ENCODE measurements at places on chromosomes 12 and 14.
A peak's percentile ranks its signal among the peaks of the same experiment; 100 is the strongest.

DNA sequence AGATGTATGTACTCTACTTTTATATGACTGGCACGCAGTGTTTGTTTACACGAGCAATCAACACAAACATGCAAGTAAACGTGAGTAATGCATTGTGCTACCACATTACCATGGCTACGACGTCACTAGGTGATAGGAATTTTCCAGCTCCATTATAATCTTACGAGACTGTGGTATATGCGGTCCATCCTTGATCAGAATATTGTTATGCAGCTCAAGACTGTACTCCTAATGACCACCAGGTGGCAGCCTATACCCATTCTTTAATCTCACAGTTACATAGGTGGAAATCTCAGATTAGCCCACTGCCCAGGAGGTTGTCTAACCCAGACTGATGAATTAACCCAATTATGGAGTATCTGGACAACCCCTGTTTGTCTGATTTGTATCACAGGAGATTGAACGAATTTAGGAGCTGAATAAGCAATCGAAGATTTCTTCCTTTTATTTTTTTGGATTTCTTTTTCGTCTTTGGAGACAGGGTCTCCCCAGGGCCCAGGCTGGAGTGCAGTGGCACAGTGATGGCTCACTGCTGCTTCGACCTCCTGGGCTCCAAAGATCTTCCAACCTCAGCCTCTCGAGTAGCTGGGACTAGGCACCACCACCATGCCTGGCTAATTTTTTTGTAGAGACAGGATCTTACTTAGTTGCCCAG lies 8.7 kb upstream of the TESPA1 start:
- DNase-seq, result peak; percentile 65

- peak; percentile 2 for DNase-seq
Measured at GRCh38 chr12:111447571-111448265, 42.0 kb downstream of the SH2B3 start.

GRCh38 chr14:39406560-39406959 lies 25.7 kb downstream of the FBXO33 start:
- DNase-seq, result no peak

DNA sequence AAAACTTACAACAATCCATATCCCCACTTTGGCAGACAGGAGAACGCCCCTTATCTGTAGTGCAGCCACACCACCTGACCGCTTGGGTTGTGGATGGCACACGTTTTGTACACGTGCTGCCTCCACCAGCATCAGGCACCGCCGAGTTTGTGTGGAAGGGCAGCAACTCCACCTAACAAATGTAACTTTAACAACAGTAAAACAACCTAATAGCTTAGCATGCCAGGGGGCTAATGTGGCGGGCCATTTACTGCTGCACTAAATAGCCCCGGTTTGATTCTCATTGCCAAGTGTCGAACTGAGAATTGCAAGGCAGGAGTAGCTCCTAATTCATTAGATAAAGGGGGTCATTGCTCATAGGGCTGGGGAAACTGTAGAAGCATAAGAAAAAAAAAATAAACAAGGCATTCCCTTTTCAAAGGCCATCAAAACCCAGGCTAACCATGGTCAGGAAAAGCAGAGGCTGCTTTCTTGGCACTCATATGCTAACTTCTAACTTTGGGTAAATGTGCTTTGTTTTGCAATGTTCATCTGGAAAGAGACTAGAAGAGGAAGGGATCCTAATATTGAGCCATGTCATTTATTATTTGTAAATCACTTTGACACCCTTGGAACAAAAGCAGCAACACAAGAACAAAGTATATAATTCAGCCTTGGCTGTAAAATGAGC lies 279.7 kb upstream of the SOX5 start:
- no peak for DNase-seq

DNA sequence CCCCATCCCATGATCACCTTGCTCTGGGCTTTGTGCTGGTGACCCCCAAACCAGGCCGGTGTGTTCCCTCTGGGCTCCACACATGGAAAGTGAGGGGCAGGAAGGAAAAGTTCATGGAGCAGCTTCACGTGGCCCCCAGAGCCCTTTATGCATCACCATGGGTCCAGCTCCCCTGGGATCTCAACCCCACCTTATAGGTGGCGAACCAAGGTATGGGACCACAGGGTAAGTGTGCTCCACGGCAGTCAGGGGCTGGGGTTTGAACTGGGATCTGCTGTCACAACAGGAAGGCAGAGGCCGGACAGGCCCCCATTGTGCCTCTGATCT lies 7.4 kb upstream of the BEGAIN start:
- no peak for DNase-seq

DNA sequence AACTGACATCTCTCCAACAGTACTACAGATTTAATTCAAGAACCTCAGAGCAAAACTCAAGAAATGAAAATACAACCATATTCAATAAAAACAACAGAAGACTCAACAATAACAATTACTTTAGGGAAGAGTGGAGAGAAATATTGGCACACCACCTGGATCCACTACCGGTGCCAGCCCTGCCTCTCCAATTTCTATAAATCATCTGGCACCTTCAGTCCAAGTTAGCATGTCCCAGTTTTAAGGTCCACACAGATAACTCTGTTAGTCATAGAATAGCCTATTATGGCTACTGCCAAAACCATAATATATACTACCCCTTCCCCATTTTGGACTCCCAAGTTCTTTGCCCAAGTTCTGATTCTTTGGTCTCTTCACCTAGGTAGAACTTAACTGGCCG lies 69.9 kb upstream of the PSMA6 start:
- DNase-seq, result no peak

GRCh38 chr12:96034621-96035282 lies 635 bp downstream of the LTA4H start:
- peak; percentile 17 for DNase-seq

DNA sequence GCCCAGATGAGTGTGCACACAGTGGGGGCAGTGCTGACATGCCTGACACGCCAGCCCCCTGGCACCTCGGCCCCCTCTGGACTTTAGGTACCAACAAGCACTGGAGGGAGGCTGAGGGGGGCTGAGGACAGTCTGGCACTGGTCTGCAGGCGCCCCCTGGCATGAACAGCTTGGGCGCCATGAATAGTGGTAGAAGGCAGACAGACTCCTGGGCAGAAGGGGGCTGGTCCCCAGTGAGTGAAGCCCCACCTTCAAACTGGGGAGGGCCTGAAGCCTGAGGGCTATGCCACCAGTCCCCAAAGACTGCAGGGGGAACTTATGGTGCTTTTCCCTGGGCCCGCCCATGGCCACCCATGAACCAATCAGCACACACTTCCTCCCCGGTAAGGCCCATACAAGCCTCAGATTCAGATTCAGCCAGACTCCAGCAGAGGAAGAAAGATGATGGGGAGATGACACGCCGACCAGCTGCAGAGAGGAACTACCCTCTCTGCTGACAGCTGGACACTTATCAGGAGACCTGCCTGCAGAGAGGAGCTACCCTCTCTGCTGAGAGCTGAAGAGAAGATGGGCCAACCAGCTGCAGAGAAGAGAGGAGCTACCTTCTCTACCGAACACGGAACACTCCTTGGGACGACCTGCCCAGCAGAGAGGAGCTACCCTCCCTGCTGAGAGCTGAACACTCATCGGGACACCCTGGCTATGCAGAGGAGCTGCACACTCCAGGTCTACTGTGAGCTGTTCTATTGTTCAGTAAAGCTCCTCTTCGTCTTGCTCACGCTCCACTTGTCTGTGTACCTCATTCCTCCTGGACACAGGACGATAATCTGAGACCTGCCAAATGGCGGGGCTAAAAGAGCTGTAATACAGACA lies 324.5 kb downstream of the PCNX1 start:
- DNase-seq, result peak; percentile 29

DNA sequence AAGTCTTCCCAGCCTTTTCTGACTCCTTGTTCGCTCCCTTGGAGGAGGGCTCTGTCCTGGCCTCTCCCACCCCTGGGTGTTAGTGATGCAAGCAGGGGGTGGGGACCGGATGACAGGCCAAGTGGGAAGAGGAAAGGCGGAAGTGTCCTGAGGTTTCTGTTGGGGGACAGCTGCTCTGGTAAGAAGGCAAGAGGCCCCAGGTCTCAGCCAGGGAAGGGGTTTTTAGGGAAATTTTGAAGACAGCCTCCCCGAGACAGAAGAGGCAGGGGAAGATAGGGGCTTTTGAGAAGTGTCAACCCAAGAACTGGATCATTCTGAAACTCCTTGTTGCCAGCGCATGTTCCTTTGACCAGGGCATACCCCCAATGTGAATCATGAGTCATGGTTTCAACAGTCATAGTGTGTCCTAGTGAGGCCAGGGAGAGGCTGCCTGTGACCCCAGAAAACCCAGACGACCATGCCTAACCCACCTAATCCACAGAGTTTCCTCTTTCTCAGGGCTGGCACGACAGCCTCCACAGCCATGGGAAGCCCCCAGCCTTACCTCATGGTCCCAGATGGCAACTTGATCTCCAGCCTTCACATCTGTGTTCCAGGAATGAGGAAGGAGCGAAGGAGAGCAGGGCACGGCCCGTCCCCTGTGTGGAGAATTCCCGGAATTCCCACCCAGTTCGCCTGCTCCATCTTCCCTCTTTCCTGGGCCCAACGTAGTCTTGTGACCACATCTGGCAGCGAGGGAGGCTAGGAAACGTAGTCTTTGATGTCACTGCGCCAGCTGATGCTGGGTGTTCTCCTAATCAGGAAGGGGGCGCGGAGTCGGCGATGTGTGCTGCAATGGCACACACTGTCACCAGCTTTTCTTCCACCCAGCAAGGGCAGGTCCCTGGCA lies 4.9 kb upstream of the GPR132 start:
- DNase-seq, result no peak

DNA sequence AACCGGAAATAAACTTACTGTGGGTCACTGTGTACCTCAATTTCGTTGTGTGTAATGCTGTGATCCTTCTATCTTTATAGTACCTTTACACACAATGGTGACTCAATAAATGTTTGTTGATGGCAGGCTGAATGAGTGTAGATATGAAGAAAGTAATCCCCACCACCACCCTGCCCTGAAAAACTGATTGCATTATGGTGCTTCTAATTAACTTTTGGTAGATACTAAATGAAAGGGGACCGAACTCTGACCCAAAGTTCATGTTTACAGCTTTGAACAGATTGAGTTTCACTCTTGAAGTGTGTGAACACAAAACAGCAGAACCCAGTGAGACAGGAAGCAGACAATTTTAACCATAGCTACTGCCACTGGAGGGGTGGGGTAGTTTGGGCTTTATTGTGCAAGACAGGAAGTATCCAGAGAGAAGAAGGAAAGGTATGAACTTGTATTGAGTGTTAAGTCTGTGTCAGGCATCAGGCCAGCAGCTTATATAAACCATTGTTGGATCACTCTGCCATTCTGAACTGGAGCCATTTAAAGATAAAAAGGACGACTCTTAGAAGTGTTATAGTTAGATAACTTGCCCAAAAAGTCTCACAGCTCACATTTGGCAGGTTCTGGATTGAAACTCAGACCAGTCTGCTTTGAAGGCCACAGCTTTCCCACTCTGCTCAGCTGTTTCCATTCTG lies 197.0 kb upstream of the AMIGO2 start:
- peak; percentile 83 for DNase-seq

- DNase-seq, result no peak
Measured at GRCh38 chr12:69046920-69047319, 113.9 kb upstream of the CPM start.

DNA sequence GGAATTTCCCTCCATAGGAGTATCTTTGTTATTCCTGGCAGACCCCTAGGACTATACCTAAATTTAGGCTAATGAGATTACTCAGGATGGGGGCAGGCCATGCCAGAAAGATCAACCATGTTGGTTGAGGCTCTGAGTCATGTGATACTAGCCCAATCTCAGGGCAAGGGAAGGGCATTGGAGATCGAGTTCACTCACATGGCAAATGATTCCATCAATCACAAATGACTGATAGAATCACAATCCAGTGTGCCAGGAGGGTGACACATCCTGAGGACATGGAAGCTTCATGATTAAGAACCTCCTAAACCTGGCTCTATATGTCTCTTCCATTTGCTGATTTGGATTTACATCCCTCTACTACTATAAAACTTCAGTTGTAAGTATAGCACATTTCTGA lies 182.3 kb downstream of the NTF3 start:
- no peak for DNase-seq

DNA sequence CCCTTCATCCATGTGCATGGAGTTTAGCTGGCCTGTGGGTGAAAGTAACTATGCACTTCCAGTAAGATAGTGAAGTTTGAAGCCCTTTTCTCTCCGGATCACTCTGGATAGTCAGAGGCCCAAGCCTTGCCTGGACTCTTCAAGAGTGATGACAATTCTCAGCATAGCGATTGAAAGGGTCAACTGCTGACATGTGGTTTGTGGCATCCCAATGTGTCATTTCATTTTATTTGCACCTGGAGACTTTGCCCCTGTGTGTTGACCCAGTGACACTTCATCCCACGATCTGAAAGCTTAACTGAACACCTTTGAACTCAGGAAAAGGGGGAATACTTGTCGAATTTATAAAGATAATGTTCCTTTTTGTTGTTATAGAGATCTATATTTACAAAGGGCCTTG lies 711.9 kb upstream of the TMEM132C start:
- no peak for DNase-seq

GRCh38 chr12:46855760-46856159 lies 30.0 kb upstream of the SLC38A4 start:
- no peak for DNase-seq

- DNase-seq, result no peak
Measured at GRCh38 chr14:63051992-63052391, 6.7 kb upstream of the KCNH5 start.

DNA sequence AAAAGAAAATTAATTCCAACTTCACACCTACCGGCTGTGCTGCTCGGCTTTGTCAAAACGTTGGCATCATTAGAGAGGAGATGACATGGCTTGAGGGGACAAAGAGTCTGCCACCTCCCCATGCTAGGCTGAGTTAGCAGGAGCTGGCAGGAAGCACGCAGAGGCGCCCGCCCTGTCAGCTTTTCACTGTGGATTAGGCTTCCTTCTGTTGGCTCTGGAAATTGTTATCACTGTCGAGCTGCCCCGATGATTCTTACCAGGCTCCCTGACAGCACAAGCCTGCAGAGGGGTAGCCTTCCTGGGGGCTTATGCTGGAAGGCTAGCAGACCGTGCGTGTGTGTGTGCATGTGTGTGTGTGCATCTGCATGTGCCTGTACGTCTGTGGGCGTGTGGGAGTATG lies 490.9 kb upstream of the TBX3 start:
- DNase-seq, result no peak

GRCh38 chr12:6424866-6425265 lies 19.9 kb upstream of the CD27 start:
- no peak for DNase-seq

DNA sequence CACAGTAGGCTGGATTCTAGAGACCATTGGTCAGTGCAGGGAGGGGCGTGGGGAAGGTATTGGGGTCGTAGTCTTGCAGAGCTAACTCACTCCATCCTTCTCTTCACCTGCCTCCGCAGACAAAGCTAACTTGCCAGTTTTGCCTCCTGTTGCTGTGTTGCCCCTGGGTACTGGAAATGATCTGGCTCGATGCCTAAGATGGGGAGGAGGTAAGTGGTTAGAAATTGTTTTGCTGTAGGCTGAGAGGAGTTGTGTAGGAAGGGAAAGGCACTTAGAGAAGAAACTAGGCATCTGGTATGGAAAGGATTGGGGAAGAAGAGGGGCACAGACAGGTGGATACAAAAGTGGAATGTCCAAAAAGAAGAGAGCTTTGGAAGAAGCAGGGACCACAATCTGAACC lies 11.1 kb downstream of the DGKA start:
- no peak for DNase-seq

- DNase-seq, result no peak
Measured at GRCh38 chr12:130868412-130868811, 3.5 kb upstream of the RAN start.

- DNase-seq, result no peak
Measured at GRCh38 chr14:72889366-72889765, 4.5 kb downstream of the DPF3 start.
